ENCODE measurements at places on chromosomes 1 and 21.

GRCh38 chr1:47818682-47819573 lies 178.3 kb downstream of the TRABD2B start:
- no peak for DNase-seq

- no peak for DNase-seq
Observed at GRCh38 chr1:2377751-2378440, 13.5 kb downstream of the MORN1 start.

GRCh38 chr1:171898941-171899340 lies 57.6 kb downstream of the DNM3 start:
- DNase-seq, result no peak

DNA sequence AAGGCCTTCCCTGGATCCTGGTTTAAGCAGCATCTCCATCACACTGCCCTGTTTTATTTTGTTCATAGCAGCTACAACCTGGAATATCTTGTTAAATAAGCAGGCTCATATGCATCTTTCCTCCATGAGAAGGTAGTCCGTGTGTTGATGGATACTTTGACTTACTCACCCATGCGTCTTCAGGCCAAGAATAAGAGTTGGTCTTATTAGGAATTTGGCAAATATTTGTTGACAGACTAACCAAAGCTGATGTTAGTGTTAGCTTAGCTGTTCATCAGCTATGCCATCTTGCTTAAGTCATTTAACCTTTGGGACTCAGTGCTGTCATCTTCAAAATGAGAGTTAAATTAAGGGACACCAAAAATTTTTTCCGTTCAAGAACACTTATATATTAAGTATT lies 59.2 kb downstream of the SASS6 start:
- peak; percentile 13 for DNase-seq

DNA sequence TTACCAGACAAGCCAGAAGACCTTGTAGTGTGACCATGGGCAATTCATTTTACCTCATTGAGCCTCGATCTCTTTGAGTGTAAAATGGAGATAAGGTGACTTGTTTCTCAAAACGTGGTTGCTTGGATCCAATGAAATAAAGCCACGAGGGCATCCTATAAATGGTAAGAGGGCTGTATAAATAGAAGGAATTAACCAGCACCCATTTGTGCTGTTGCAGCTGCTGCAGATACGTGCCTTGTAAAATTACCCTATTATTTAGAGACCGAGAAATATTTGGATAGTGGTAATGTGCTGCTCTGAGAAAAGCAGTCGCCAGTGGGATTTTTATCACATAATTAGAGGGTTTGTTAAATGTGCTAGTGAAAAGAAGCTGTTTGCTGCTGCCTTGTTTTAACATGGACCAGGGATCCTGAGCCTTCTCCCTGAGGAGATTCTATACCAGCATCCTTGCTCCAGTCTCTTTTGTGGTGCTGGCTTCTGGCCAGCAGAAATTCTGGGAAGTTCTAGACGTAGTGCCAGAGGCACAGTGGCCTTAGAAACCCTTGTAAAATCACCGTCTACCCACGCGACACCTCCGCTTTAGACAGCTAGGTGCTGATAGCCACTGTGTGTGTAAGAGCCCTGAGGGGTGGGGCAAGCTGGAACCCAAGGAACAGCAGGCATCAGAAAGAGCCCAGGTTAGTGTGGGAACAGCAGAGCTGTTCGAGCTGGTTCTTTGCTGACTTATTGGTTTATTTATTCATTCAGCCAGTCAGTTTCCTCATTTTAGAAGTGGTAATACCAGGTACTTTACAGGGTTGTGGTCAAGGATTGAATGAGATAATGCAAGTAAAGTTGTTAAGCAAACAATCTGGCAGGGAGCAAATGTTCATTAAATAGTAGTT lies 137.5 kb downstream of the NOS1AP start:
- DNase-seq, result no peak

DNA sequence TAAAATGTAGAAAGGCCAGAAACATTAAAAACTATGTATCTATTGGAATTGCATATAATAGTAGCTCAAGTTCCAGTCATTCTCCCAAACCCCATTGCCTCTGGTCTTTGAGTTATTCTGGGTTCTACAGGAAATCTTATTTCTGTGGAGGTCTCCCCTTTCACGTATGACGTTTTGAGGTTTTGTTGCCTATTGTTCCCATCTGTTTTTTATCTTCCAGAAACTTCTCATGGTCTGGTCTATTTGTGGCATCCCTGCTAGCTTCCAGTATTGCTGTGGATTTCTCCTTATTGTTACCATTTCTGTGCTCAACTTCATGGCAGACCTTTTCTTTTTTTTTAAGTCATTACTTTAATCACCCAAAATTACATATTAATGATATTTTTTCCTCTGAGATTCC lies 43.3 kb downstream of the DTL start:
- DNase-seq, result no peak

- no peak for DNase-seq
Observed at GRCh38 chr1:73065339-73066041, 783.2 kb upstream of the NEGR1 start.

DNA sequence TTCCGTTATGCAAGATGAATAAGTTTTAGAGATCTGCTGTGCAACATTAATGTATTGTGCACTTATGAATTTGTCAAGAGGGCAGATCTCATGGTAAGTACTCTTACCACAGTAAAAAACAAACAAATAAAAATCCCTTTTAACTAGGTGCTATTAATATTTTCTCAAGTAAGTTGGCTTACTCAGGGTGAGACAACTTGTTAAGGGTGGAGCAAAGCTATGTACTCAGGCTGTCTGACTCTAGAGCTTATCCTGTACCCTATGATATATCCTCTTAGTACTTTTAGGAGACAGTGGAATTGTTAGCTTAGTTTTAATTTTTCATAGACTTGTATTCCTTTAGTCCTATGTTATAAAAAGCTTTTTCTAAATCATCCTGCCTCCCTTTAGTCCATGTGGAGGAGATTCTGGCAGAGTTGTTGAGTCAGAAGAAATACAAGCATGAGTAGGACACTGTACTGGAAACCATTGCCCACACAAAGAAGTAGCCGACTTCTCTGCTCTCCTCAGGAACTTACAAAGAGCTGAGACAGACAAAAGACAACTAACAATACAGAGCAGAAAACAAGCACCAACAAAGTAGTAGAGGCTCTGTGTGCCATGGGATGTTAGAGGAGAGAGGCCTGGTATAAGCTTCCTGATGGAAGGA lies 49.2 kb downstream of the S1PR1 start:
- no peak for DNase-seq

- DNase-seq, result no peak
Observed at GRCh38 chr1:55519276-55519675, 304.1 kb upstream of the USP24 start.

DNA sequence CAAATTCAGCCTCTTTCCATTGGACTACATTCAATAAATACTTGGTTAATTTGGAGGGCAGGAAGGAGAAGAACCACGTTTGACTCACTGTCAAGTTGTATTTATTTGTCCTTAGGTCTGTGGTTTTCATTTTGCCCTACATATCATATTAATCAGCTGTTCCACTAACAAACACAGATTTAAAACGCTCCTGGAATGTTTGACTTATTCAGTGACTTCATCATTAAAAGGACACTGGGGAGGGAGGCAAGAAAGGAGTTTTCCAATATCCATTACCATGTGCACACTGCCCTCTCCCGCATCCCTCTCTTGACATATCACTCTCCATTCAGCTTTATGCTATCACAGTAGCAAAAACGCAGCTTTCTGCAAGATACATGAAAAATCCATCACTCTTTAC lies 98.2 kb upstream of the C1orf87 start:
- peak; percentile 94 for DNase-seq

DNA sequence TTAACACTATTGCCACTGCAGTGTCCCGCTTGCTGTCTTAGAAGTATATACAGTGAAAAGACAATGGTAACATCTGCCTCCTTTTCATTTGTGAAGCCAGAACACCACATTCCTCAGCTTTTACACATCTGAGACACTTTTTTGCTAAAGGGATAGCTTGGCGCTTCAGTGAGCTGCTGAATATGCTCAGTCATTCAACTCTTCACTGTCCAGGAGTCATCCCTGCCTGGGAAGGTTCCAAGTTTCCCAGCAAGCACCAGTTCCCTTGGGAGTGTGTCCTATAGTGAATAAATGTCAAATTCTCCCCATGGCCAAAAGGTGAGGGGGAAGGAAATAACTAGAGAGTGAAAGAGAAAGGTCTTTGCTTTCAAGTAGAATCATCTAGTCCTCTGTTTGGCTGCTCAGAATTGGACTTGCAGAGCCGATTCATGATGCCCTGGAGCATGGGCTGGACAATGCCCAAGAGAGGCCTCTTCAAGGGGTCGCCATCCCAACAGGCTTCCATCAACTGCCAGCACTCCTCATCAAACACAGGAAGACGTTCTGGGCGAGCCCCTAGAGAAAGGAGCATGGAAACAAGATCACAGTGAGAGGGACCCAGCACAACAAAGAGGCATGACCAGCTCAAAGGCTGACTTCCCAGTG lies 25.5 kb upstream of the RBBP5 start:
- DNase-seq, result peak; percentile 81

GRCh38 chr1:199982606-199983005 lies 44.9 kb upstream of the NR5A2 start:
- no peak for DNase-seq

GRCh38 chr1:173187671-173188237 lies 19.4 kb downstream of the TNFSF4 start:
- no peak for DNase-seq

DNA sequence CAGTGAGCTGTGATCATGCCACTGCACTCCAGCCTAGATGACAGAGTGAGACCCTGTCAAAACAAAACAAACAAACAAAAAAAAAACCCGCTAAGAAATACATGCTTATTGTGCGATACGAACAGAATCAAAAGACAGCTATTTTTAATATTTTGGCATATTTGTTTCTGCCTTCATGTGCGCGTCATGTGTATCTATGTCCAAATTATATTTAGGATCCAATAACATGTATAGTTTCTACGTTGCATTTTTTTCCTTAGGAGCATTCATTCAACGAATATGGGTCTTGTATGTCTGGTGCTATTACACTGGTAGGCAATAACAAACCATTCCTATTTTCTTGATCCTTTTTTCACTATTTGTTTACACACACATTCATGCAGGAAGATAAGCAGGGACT lies 1.8 kb downstream of the CD46 start:
- no peak for DNase-seq

DNA sequence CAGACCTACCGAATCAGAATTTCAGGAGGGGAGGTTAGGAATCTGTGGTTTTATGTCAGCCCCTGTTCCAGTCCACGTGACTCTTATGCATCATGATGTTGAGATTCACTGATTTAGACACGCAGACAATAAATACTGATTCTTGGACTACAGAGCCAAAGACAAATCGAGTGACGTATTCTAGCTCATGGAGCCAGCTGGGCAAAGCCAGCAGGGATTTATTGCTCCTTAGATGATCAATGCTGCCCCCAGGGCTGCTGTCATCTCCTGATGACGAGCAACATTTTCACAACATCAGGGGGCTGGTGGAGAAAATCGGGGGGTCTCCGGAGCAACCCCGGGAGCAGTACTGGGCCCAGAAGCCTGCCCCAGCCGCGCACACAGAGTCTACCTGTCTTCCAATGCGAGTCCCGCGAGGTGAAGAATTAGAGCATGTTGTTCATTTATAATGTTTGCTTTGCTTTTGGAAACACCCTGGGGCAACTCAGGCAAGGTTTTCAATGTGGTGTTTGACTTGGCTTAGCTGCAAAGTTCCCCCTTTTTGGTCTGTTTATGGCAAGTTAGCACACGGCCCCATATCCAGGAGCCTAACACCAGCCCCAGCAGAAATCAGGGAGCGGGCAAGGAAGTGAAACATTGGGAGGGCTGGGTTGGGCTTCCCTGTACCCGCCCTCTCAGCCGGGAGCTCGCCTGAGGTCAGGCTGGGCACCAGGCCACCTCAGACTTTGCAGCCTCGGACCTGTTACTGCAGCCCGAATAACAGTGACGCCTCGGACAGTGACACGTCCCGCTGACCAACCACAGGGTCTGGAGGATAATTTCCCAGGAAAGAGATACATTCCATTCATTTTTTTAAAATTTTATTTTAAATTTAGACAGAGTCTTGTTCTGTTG lies 19.9 kb upstream of the CLDN14 start:
- peak; percentile 44 for DNase-seq

- DNase-seq, result no peak
Observed at GRCh38 chr1:22575532-22576149, 12.4 kb downstream of the EPHA8 start.

- DNase-seq, result no peak
Observed at GRCh38 chr1:11413986-11414391, 65.0 kb upstream of the DISP3 start.

GRCh38 chr1:15775706-15776105 lies 17.1 kb downstream of the FBLIM1 start:
- DNase-seq, result no peak

DNA sequence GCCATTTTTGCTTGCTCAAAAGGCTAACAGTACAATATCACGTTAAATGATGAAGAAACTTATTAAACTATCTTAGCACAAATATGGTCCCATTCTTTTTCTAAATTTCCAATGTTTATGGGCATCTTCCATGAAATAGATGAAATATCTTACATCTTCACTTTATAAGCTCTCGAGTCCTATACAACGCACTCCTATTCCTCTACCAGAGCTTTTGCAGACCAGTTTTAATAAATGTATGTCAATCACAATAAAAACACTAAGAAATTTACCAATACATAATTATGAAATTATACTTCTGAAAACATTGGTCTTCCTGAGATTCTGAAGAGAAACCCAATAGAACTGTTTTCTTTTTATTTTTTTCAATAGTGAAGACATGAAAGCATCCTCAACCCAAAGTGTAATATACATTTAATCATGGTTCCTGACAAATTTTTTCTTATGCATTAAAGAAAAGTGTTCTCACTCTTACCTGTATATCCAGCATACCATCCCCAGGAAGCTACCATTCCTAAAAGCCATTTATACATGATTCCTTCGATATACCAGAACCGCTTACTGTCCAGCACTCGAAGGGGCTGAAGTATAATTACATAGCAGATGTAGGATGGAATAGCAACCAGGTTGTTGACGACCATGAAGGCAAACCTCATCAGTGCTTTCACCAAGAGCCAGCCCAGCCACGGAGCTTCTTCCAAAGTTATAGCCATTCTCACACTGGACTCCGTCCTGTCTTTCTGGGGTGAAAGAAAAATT lies 1.8 kb downstream of the LPGAT1 start:
- peak; percentile 20 for DNase-seq

DNA sequence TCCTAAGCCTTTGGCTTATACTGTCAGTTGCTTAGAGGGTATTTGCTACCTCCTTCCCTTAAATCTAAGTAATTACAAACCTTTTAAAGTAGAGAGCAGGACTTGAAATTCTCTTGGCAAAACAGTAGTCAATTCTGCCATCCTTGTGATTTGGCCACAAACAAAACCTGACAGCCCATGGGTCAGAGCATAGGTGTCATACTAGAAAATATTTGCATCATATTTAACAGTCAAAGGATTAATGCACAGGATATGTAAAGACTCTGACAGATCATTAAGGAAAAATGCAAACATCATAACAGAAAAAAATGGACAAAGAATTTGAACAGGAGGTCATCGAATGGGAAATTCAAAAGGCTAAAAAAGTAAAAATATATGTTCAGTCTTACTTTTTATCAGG lies 50.5 kb downstream of the ZFYVE9 start:
- DNase-seq, result no peak

DNA sequence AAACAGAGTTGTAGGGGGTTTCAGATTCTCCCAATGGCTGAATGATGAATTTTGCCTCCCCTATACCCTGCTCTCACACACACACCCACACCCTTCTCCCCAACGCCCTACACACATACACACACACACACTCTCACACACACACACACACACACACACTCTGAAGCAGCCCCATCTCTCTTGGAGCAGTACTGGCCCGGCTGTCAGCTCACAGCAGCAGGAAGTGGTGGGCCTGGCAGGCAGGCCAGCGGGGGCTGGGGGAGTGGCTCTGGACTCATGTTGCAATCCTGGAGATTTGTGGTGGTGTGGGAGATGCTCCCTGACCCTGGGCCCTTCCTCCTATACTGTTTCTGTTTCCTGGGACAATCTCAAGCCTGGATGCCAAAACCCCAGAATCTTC lies 2.2 kb downstream of the IKBKE start:
- DNase-seq, result peak; percentile 96
